ENCODE measurements at places on chromosomes 13 and 19.

DNA sequence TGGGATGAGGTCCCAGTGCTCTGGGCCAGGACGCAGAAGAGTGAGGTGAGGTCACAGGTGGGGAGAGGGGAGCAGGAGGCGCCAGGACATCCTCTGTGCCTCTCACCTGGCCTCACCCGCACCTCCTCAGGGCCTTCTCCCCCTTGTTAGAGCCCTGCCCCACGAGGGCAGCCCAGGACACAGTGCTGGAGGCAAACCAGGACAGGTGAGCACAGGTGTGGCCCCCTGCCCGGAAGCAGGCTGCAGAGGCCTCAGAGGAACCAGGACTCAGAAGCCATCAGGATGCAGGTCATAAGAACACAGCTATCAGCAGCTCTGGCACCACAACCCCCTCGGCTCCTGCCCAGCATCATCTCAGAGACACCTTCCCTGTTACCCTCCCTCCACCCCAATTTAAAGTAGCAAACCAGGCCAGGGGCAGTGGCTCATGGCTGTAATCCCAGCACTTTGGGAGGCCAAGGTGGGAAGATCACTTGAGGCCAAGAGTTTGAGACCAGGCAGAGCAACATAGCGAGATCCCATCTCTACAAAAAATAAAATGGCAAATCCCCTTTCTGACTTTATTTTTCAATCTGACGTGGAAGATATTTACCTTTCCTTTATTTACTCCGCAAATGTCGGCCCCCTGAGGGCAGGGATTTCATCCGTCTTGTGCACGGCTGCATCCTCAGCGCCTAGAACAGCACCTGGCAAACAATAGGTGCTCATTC lies at the start of gene CEACAM16:
Gene CEACAM16, plus strand, starts transcription at position 660 of the 710 bp plus-strand sequence. CDS start 2,306 bp downstream, outside the sequence.
- no peak for DNase-seq

- DNase-seq: no peak
Measured at GRCh38 chr13:79560954-79561353, 80.0 kb downstream of the NDFIP2 start.

DNA sequence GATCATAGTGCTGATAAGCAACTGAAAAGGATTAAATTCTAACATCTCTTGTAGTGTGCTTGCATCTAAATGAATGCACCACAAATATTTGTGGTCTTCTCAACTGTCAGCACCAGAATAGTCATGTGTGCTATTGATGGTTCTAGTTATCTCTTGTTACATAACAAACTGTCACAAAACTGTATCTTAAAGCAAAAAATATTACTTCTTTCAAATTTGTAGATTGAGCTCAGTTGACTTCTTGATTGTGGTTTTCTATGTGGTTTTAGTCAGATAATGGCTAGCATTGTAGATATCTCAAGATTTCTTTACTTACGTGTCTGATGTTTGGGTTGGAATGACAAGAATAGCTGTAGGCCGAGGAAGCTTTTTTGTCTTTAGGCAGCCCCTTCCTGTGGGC lies 431.3 kb downstream of the SLITRK6 start:
- DNase-seq: no peak

DNA sequence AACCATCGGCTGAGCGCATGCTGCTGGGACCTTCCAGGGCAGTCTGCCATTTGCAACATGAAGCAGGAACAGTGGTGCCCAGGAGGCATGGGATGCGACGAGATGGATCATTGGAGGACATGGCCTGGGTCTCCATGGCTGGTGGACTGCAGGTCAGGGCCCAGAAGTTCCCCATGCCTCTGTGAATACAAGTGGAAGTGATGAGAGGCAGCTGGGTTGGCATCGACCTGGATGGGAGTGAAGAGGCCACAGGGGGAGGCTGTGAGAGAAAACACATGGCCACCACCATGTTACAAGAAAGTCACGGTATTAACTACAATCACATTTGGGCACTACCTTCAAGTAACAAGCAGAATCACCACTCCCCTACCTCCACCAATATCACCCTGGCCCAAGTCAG lies 262.0 kb downstream of the FOXO1 start:
- DNase-seq: no peak

GRCh38 chr13:100917011-100917410 lies 242.4 kb upstream of the TMTC4 start:
- no peak for DNase-seq

DNA sequence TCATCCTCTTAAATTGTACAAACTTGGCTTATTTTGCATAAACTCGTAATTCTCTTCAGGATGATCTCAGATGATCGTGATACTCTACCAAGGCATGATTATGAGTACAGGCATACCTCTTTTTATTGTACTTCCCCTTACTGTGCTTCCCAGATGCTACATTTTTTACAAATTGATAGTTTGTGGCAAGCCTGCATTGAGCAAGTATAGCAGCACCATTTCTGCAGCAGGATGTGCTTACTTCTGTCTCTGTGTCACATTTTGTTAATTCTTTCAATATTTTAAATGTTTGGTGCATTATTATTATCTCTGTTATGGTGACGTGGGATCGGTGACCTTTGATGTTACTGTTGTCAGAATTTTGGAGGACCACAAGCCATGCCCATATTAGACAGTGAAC lies 752.3 kb downstream of the PCDH9 start:
- no peak for DNase-seq

All from HEK293T (cell line).